CD4-positive, alpha-beta T cell treated with Interleukin-17A for 1 hour (primary cell): ENCODE measurements at places on chromosomes 16 and 17.
A peak's percentile ranks its signal among the peaks of the same experiment; 100 is the strongest.

DNA sequence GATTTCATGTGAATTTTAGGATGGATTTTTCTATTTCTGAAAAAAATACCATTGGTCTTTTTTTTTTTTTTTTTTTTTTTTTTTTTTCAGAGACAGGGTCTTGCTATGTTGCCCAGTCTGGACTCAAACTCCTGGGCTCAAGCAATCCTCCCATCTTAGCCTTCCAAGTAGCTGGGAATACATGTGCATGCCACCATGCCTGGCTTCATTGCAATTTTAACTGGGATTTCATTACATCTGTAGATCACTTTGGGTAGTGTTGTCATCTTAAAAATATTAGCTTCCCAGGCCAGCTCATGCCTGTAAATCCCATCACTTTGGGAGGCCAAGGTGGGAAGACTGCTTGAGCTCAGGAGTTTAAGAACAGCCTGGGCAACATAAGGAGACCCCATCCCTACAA is 54.8 kb downstream of the TOM1L2 start:
- no peak for DNase-seq

DNA sequence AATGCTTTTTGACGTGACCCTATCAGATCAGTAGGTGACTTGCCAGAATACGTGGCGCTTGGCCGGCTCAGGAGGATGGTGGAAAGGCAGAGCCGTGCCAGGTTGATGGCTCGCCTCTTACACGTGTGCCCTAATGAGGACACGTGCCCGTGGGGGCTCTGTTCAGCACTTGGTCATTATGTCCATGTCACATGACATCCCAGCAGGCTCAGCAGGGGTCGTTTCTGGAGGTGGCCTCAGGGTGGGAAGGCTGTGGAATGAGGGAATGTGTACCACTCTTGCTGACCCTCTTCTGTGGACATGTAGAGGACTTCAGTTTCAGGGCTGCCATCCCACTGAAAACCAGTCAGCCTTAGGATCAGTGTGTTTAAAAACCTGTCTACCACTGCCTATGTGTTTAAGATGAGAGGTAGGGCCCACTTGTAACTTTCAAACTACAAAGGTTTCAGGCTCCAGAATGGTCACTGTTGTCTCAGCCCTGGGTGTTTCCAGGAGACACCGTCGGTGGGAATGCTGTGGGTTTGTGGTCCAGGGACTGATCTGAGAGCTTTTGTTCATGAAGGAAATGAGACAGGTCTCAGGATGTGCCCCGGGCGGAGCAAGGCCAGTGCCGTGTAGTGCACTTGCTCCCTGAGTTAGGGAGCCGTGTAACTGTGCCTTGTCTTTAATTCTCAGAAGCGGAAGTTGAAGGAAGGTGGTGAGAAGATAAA is 12.1 kb downstream of the UBN1 start:
- no peak for DNase-seq

DNA sequence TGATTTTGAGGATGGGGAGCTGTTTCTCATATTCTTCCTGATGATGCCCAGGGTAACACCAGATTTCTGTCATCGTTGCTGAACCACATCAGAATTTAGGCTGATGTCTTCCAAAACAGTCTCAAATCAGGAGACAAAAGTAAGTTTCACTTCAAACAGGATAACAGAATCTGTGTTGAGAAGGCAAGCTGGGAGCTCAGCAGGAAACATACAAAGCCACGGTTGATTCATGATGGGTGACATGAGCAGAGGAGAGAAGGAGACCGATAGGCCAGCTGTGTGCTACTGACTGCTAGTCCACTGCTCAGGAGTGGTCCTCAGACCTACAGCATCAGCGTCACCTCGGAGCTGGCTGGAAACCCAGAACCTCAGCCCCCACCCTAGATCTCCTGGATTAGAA is 62.9 kb upstream of the RCVRN start:
- DNase-seq: no peak

GRCh38 chr16:7653746-7654461 is 321.3 kb downstream of the RBFOX1 start:
- no peak for DNase-seq

GRCh38 chr16:75580-76501 is 2.2 kb upstream of the MPG start:
- peak; percentile 19 for DNase-seq

DNA sequence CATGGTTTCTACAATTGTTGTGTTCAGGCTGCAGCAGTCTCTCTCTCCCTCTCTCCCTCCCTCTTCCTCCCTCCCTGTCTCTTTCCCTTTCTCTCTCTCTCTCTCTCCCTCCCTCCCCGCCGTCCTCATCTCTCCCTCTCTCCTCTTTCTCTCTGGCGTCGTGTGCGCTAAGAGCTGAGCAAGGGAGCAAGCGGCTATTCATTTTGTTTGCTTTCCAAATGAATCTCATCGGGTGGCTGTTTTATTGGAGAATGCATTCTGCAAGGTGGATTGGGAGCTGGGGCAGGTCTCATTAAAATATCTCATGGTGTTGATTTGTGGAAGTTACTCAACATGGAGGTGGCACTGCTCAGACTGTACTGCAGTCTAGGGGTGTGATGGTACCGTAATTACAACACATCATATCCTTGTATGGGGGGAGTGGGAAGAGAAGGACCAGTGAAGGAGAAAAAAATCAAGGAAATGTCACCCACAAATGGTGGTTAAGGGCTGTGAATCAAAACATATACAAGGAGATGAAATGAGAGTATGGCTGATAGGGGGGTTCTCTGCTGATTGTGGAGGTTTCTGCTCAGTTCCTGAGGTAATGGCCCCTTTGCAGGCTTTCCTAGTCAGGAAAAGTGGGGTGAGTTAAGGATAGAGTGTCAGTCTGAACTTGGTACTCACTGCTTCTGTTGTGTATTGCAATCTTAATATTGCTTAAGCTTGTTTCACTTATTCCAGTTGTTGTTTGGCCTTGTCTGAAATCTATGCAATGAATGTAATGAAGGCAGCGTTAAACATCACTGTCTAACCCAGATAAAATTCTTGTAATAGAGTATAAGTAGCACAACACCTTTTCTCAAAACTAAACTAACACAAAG is 2.7 kb downstream of the MSL1 start:
- DNase-seq: no peak

GRCh38 chr16:67539691-67540635 is 11.3 kb downstream of the RIPOR1 start:
- DNase-seq: no peak

GRCh38 chr16:13997933-13998332 is 73.2 kb upstream of the MRTFB start:
- no peak for DNase-seq

DNA sequence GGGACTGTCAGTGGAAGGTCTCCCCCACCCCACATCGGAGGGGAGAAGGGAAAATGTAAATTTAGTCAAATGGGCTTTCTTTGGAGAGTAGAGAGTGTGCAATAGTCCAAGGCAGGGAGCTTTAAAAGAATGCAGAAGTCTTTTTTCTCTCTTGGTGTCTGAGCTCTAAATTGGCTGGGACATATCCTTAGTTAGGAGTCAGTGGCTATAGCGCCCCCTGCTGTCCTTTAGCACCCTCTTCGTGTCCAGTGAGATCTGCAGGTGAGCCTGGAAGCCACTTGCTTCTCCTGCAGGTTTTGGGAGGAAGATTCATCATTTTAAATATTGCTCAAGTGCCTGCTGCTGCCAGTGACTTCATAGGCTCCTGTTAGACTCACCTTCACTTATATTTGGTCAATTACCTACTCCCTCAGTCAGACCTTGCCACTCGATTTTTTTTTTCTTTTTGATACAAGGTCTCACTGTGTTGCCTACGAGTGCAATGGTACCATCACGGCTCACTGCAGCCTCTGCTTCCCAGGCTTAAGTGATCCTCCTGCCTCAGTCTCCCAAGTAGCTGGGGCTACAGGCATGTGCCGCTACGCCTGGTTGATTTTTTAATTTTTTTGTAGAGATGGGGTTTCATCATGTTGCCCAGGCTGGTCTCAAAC is 174.8 kb downstream of the PRKCB start:
- DNase-seq: peak; percentile 82

DNA sequence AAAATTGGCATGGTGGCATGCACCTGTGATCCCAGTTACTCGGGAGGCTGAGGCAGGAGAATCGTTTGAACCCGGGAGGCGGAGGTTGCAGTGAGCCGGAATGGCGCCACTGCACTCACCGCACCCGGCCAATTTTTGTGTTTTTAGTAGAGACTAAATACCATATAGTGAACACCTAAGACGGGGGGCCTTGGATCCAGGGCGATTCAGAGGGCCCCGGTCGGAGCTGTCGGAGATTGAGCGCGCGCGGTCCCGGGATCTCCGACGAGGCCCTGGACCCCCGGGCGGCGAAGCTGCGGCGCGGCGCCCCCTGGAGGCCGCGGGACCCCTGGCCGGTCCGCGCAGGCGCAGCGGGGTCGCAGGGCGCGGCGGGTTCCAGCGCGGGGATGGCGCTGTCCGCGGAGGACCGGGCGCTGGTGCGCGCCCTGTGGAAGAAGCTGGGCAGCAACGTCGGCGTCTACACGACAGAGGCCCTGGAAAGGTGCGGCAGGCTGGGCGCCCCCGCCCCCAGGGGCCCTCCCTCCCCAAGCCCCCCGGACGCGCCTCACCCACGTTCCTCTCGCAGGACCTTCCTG is at the start of gene HBQ1:
HBQ1 (plus strand) TSS at position 359 of the 575 bp plus-strand sequence; CDS start at position 387, 28 bp downstream.
- no peak for DNase-seq

GRCh38 chr17:12656354-12656753 is 9.3 kb upstream of the MYOCD start:
- DNase-seq: no peak

GRCh38 chr16:70523743-70524398 is at the start of gene SF3B3:
Gene SF3B3 (plus strand): TSS chr16:70523816. CDS start chr16:70526657, 2,841 bp downstream.
- DNase-seq: no peak
